ENCODE measurements at places on chromosomes 5 and 9.

GRCh38 chr5:97142521-97143254 is at the start of gene LIX1:
TSS of gene LIX1 (minus strand) at chr5:97142611. CDS start at chr5:97142576, 35 bp downstream.
- peak; percentile 8 for DNase-seq

- no peak for DNase-seq
Observed at GRCh38 chr9:112542593-112543292, 56.1 kb downstream of the KIAA1958 start.

GRCh38 chr5:135864503-135865435 is 30.3 kb downstream of the SLC25A48 start:
- DNase-seq, result no peak

DNA sequence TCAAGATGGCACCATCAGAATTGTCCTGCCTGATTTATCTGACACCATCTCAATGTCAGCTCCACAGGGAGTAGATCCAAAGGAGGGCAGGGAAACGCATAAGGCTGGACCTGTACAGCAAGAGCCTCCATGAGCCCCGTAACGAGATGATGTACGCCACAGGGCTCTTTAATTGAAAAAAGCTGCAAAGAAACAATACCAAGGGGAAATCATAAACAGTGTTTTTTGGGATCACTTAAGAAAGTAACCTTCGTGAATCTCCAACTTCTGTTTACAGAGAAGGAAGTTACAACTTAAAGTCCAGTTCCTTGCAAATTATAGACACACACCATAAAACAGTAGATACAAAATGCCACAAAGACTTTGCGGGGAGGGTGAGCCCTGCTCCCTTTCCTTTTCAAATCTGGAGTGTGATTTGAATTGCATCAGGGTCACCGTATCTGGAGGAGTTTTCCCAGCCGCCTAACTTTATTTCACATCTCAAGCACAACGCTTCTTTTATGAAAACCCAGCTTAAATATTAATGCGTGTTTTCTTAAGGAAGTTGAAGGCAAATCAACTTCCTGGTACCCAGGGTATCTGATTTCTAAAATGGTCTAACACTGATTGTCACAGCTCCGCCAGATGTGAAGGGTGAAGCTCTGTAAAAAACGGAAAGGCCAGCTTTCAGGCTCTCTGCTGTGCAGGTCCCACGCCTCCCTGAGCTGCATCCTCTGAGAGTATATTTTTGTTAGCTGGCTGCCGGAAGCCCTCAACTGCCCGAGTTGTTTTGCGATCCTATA is 88.9 kb downstream of the EBF1 start:
- DNase-seq, result no peak

- no peak for DNase-seq
Observed at GRCh38 chr5:2725980-2726765, 25.3 kb downstream of the IRX2 start.

DNA sequence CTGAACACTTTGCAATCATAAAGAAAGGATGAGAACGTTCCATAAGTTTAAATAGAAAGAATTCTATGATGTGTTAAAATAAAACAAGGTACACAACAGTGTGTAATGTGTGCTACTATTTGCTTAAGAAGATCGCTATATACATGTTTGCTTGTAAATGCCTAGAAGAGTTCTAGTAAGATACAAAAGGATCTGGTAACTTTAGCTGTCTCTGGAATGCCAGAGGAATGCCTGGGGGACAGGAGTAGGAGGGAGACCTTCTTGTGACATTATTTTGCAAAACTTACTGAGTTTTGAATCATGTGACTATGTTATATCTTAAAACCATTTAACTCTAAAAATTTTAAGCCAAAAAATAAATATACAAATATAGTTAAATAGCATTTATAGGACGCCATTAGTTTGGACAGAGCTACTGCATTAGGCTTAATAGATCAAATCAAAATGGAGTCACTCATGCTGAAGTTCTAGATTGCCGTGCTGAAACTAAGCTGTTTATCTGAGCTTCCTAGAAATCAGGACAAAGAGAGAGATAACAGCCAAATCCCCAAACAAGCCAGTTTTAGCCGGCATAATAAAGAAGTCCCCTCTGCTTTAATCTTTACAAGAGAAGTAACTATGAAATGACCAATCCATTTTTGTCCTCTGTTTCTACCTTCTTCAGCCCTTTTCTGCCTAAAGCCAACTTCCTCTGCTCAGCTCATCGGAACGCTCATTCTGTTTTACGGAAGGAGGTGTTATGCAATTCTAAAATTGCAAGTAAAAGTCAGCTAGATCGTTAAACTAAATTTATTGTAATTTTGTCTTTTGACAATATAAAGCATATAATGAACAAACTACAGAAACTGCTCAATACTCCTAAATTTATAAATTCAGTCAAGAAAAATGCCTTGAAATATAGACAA is 44.8 kb downstream of the LIX1 start:
- no peak for DNase-seq

DNA sequence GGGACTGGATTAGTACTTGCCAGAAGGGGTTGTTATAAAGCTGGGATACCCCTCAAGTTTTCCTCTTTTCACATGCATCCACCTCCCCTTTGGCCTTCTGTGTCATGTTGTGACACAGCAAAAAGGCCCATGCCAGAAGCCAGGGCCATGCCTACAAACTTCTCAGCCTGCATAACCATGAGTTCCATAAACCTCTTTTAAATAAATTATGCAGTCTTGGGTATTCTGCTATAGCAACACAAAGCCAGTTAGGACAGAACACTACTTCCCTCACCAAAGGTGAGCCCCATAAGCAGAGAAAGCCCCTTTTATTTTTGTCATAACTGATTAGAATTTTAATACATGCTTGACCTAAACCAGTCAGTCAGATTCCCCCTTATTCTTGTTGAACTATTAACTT is 801.3 kb downstream of the DNAH5 start:
- DNase-seq, result no peak

All from RCC 7860 (cell line).